ENCODE measurements at places on chromosomes 1 and 21.
A peak's percentile ranks its signal among the peaks of the same experiment; 100 is the strongest.

- no peak for DNase-seq
These were observed 8.3 kb upstream of the PTPRF start for GRCh38 chr1:43522431-43522775.

GRCh38 chr1:241475671-241476070 is 43.9 kb downstream of the FH start:
- no peak for DNase-seq

DNA sequence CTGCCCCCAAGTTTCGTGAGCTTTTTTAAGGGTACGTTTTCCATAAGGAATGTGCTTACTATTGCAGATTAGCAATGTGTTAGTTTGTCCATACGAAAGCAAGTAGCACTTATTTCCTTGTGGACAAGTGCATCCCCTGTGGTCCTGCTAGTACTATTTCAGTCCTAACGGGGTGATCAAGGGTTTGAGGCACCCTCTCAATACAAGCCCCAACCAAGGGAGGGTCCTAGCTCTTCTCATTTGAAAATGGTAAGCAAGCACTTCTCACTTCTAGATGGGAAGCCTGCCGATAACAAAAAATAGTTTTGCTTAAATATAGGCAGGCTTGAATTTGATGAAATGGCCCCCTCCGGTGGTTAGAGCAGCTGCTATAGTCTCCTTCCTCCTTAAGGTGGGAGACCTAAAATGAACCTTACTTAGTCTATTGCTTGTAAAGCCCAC is 64.0 kb upstream of the HMCN1 start:
- DNase-seq = peak; percentile 71

DNA sequence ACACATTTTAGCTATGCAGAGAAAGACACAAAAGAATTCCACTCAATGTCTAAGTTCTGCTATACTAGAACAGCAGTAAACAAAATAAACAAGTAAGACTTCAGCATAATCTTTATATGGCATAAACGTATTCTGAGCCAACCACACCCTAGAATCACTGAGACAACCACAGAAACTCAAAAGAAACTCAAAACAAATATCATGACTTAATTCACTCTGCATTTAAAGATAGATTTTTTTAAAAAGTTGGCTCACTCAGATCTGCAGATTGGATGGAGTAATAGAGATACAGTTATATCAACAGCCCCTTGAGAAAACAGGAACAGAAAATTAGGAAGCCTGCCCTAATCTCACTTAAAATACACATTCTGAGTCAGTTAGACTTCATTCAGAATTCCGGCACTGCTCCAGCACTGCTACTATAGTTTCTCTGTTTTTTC is 95.0 kb downstream of the COL24A1 start:
- peak; percentile 28 for DNase-seq

- peak; percentile 71 for DNase-seq
These were observed 15.0 kb upstream of the TGFB2 start for GRCh38 chr1:218330043-218330623.

DNA sequence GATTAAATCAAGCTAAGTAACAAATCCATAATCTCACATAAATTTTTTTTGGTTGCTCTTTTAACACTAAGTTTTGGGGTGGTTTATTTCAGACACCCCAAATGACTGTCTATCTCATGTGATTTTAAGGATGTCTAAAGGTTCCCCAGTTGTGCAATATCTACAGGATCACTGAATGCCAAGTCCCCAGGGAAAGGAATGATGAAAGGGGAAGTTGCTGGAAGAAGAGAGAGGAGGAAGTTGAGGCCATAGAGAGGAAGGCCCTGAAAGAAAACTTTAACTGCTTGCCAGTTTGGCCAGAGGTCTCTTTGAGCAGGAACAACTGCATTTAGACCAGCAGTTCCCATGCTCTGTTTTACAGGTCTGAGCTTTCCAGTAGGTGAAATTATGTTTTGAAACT is 27.5 kb upstream of the SLC19A2 start:
- peak; percentile 84 for DNase-seq

GRCh38 chr1:220342853-220343252 is 70.6 kb upstream of the RAB3GAP2 start:
- no peak for DNase-seq

- DNase-seq = no peak
These were observed 217.1 kb downstream of the KCNJ6 start for GRCh38 chr21:37699024-37699775.

DNA sequence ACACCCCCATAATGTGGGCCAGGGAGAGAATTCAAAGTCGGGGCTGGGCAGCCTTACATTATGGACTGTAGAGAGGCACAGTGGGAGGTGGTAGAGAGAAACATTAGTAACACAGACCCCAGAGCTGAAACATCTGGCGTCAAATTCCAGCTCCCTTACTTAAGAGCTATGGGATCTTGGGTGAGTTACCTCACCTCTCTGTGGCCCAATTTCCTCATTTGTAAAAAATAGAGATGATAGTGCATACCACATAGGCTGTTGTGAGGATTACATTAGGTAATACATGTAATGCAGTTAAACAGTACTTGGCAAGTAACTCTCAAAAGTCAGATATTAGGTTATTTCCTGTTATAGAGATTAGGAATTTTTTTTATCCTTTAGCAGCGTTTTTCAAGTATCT is 160.5 kb upstream of the KIAA0040 start:
- DNase-seq = peak; percentile 11

GRCh38 chr1:115668579-115668978 is 26.8 kb downstream of the VANGL1 start:
- peak; percentile 33 for DNase-seq

DNA sequence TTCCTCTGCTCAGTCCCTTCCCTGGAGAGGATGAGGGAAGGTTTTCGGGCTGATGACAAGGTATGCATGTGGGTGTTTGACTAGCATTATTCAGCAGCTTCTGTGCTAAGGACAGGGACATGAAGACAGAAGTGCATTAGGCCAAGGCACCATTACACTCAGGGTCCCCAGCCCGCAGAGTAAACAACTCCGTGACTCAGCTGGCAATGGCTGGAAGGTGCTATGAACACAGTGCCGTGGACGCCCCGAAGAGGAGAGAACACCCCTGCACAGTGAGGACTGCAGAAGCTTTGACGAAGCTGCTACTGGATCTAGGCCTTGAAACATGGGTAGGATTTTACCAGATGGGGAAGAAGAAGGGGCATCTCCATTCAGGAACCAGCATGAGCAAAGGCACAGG is 13.7 kb upstream of the EPS8L3 start:
- no peak for DNase-seq

- peak; percentile 94 for DNase-seq
These were observed 48.0 kb upstream of the ZC3H11B start for GRCh38 chr1:219660666-219661463.

DNA sequence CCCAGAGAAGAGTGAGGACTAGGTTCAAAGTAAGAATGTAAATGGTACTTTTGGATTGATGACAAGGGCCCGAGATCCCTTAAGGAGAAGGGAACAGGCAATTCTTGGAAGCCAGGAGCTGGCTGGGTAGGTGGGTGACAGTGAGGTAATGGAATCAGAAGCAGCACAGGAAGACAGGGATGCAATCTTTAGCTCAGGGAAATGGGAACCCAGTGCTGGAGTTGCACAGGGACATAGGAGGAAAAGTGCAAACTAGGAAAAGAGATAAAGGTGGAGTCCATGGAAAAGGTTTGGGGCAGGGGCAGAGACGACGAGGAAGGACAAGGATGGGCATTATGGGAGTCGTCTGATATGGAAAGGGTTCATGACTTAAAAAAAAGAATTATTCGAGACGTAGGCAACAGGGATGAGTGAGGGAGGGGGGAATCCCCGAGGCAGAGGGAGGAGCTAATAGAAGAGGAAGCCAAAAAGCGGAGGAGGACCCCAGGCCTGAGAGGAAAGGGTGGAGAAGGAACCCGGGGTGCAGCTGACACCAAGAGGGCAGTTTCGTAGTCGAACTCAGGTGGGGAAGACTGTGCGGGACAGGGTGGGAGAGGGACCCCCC is 495 bp downstream of the PI4KB start:
- DNase-seq = peak; percentile 59

GRCh38 chr1:10941891-10942541 is 70.4 kb upstream of the TARDBP start:
- peak; percentile 38 for DNase-seq

GRCh38 chr1:4109628-4109940 is 209.5 kb upstream of the C1orf174 start:
- no peak for DNase-seq

GRCh38 chr1:181809991-181810545 is 251.4 kb downstream of the ZNF648 start:
- DNase-seq = no peak

- DNase-seq = no peak
These were observed 37.6 kb downstream of the DIPK1A start for GRCh38 chr1:92923664-92924063.

DNA sequence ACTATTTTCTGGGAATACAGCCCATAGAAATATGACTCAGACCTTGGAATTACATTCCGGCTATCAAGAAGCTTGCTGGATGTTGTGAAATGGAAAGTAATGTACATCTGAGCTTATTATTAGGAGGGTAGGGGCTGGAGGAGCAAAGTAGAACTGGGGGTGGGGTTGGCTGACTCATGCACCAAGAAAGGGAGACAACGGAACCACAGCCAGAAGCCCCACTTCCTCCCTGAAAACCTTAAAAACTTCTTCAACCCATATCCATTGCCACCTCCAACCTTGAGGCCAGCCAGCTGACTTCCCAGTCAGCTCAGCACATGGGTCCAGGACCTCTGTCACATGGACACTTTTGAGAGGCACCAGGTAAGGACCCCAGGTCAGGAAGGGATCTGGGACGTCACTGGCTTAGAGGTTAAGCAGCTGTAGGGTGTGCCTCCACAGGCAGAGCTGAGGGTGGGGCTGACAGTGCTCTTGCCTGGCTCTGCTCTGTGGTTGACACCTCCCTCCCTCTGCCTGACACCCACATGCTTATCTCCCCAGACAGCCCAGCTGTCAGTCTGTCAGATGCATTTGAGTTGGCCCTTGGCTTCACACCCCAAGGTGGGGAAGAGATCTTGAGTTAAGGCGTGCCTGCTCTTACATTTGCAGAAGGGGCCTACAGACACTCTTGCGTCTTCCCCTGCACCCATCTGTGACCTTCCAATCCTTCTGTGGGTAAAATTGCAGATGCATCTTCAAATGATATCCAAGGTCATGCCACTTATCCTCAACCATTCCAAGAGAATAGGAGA is 5.7 kb upstream of the ZNF683 start:
- peak; percentile 91 for DNase-seq

- DNase-seq = no peak
These were observed 24.3 kb downstream of the ZMYND12 start for GRCh38 chr1:42431514-42431913.

GRCh38 chr1:59520827-59521418 is 224.0 kb downstream of the FGGY start:
- DNase-seq = peak; percentile 65

DNA sequence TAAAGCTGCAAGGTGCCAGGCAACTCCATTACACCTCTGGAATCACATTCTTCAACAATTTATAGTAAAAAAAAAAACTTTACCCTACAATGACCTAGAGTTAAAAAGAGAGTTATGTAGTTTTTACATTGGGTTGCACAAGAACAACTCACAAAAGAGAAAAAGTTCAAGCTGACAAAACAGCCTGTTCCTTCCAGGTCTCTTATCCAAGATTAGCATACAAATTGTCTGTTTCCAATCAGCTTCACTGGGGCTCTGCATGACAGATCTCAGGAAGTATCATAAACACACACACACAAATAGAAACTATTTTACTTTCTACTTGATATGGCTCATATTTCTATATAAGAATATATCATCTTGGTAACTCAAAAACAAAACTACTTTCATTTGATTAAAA is 154.6 kb downstream of the PCNX2 start:
- DNase-seq = peak; percentile 15

DNA sequence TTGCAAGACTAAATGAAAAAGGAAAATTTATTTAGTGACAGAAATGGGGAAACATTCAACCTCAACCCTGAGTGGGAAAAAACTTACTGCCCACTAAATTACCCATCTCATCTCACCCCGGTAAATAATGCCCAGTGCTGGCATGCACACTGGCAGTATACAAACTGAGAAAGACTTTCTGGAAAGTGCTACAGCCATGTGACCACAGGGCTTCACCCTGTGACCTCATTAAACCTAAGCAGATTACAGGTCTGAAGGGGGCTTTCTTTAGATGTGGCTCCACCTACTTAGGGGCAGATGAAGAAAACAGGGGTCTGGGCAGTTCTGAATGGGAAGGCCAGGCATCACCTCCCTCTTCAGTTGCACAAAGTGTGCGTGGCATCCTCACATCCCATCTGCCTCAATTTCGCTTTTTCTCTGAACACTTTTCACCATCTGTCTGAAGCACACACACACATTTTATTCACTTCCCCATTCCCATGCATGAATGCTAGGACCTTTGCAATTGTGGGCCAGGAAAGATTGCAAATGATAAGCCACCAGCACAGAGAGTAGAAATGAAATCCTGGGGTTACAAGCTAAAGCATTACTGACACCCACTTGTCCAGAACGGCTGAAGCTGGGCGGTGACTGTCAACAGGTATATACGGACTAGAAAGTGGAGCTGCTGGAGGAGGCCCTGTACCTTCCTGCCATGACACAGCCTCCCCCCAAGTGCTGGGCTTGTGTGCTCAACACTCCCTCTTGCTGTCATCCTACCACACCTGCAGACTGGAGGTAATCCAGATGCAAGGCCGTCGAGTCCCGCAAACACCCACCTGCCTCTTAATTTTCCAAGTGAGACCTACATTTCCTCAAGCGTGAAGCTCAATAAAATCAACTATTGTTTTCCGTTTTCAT is 2.7 kb downstream of the NADK start:
- DNase-seq = no peak

DNA sequence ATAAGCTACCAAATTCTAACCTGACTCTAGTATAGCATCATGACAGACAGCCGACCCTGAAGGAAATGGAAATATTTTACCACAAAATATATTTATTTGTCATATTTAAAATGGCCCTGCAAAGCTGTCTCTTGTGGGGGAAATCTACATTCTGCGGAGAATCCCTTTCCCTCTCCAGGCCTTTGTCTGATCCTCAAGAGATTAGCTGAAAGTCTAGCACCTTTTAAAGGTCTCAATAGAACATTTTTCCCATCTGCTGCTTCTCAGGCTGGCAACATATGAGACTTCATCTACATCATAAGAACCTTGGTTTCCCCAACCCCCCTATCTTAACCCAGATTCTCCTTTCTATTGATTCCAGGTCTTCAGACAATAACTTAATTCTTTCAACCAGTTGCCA is 1.7 kb upstream of the OR11L1 start:
- DNase-seq = no peak

- no peak for DNase-seq
These were observed 180.8 kb downstream of the NPHP4 start for GRCh38 chr1:5811419-5811818.

DNA sequence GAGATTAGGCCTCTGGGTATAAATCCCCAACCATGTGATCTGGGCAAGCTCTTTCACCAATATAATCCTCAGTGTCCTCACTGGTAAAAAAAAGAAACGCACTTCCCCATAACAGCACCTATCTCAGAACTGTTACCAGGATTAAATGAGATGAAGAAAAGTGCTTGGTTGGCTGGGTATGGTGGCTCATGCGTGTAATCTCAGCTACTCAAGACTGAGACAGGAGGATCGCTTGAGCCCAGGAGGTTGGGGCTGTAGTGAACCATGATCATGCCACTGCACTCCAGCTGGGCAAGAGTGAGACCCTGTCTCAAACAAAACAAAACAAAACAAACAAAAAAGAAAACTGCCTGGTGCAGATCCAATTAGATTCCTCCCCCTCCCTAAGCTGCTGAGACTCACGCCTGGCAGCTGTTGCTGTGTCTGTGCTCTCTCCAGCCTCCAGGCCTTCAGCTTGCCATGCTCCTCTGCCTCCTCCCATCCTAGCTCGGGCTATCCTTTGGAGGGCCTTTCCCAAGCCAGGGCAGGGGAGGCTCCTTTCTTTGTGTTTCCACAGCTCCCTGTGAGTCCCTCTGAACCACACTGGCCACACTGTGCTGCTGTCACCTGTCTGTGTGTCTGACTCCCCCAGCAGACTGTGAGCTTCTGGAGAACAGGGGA is 19.0 kb downstream of the CYB5RL start:
- no peak for DNase-seq

GRCh38 chr1:173914366-173914871 is 2.7 kb downstream of the SERPINC1 start:
- DNase-seq = peak; percentile 52

All from cardiac fibroblast (primary cell).